Dermis microvascular lymphatic vessel endothelial cell (primary cell): ENCODE measurements at places on chromosomes 1 and 21. TPM values are rescaled to one million over a fixed set of nuclear protein-coding genes. Genes with fewer than 3 reads are reported as not detected.

GJA5 gene
- 0.26 and 0.51 TPM in 2 replicates for total RNA-seq

KRTAP12-2 gene
- not detected in 2 replicates for total RNA-seq

FNDC10 gene
- 0.39 and 1.3 TPM in 2 replicates for total RNA-seq

RXFP4 gene
- total RNA-seq, result not detected in 2 replicates

CCDC185 gene
- total RNA-seq, result not detected in 2 replicates

C1orf87 gene
- total RNA-seq, result not detected in 2 replicates

REN gene
- total RNA-seq, result 0.13 TPM in 1 of 2 replicates, not detected in the other

INSRR gene
- not detected in 2 replicates for total RNA-seq

IVL gene
- not detected in 2 replicates for total RNA-seq

FCGR3A gene
- total RNA-seq, result not detected in 2 replicates

PRKAA2 gene
- 1.7 and 2.4 TPM in 2 replicates for total RNA-seq

KAZN gene
- total RNA-seq, result 0.51 and 1.1 TPM in 2 replicates

RORC gene
- total RNA-seq, result not detected in 2 replicates

RPTN gene
- total RNA-seq, result not detected in 2 replicates

SCMH1 gene
- 8.2 and 12.5 TPM in 2 replicates for total RNA-seq

PDZK1 gene
- total RNA-seq, result 0.13 TPM in 1 of 2 replicates, not detected in the other

TRIM45 gene
- total RNA-seq, result 0.90 and 2.1 TPM in 2 replicates

ARV1 gene
- total RNA-seq, result 9.6 and 11.0 TPM in 2 replicates

DIRAS3 gene
- total RNA-seq, result 0.13 and 1.3 TPM in 2 replicates

ACOT11 gene
- total RNA-seq, result 3.2 and 3.3 TPM in 2 replicates

CLCA1 gene
- total RNA-seq, result not detected in 2 replicates

CLSTN1 gene
- total RNA-seq, result 43.8 and 61.8 TPM in 2 replicates

PTPRC gene
- total RNA-seq, result not detected in 2 replicates

S100A12 gene
- total RNA-seq, result not detected in 2 replicates

WNT3A gene
- not detected in 2 replicates for total RNA-seq

ITPKB gene
- 23.6 and 31.6 TPM in 2 replicates for total RNA-seq

LAD1 gene
- not detected in 2 replicates for total RNA-seq

TEDDM1 gene
- total RNA-seq, result not detected in 2 replicates
